Activated T-cell treated with anti-CD3 and anti-CD28 coated beads for 4 hours (primary cell): ENCODE measurements at places on chromosomes 6 and 20.

DNA sequence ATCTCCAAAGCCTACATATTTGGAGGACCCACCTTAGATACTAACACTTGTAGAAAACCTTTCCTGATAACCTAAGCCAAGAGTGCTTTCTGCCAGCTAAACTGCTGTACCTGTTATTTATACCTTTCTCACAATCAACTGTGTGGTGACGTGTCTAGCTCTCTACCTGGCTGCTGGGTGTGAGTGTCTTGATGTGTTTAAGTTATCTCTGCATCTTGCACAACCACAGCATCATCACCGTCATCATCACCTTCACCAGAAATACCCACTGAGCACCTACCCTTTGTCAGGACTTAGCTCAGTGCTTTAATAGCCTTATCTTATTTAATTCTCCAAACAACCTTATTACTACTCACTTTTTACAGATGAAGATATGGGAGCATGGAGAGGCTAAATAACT is 431.3 kb downstream of the MAFB start:
- no peak for DNase-seq

- no peak for DNase-seq
Observed at GRCh38 chr6:5121479-5121878, 36.3 kb downstream of the PPP1R3G start.

DNA sequence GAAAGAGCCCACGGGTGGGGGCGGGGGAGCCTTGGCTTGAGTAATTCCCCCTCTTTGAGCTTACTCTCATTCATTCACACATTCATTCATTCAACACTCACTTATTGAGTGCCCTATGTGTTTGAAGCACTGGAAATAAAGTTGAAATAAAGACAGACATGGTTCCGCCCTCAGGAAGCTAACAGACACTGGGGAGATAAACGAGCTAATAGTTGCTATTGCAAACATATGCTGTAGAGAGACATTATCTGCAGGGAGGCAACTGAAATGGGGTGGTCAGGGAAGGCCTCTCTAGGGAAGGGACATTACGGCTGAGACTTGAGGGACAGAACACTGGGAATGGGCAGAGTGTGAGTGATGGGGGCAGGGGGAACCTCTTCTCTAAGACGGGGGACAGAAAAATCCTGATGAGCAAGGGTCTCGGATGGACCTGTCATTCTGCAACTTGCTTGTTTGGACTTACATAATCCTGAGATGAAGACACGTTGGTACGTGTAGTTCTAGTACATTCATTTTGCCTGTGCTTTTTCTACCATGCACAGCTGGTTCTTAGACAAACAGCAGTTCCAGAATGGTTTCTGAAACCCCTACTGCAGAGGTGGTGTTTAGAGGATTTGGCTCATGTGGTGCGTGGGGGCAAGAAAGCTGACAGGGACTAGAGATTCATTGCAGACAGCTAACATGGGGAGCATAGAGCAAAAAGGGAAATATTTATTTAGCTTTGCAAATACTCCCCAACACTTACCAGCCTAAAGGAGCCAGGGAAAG is 71.1 kb upstream of the BLCAP start:
- DNase-seq: no peak

DNA sequence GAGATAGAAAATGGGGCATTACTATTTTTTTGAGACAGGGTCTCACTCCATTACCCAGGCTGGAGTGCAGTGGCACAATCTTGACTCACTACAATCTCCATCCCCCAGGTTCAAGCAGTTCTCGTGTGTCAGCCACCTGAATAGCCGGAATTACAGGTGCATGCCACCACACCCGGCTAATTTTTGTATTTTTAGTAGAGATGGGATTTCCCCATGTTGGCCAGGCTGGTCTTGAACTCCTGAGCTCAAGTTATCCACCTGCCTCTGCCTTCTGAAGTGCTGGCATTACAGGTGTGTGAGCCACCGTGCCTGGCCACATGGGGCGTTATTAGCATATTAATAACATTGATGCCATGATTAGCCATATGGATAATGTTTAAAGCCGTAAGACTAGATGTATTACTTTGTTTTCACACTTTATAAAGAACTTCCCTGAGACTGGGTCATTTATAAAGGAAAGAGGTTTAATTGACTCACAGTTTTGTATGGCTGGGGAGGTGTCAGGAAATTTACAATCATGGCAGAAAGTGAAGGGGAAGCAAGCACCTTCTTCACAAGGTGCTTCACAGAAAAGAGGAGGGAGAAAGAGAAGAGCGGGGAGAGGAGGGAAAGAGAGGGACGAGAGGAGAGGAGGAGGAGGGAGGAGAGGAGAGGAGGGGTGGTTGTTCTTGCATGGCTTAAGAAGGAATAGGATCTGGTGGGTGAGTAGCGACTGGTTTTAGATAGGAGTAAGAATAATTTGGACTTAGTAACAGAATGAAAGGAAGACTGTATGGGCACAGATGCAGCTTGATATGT is 51.9 kb downstream of the MYO6 start:
- no peak for DNase-seq

DNA sequence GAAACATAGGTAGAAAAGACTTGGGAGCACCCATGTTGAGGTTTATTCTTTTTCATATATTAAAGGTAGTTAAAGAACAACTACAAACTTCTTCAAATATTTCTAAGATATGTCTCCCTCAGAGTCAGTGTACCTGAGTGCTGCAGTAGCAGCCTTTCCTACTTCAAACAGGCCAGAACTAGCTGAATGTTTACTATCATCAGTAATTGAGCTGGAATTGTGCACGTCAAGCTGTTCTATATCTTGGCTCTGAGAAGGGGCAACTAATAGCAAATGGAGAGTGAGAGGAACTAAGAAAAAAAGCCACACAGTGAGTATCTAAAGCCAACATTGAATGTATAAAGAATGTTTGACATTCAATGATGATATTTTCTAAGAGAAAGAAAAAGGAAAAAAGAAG is 21.7 kb downstream of the MTCL3 start:
- no peak for DNase-seq

- no peak for DNase-seq
Observed at GRCh38 chr20:47544240-47544639, 42.6 kb downstream of the NCOA3 start.

DNA sequence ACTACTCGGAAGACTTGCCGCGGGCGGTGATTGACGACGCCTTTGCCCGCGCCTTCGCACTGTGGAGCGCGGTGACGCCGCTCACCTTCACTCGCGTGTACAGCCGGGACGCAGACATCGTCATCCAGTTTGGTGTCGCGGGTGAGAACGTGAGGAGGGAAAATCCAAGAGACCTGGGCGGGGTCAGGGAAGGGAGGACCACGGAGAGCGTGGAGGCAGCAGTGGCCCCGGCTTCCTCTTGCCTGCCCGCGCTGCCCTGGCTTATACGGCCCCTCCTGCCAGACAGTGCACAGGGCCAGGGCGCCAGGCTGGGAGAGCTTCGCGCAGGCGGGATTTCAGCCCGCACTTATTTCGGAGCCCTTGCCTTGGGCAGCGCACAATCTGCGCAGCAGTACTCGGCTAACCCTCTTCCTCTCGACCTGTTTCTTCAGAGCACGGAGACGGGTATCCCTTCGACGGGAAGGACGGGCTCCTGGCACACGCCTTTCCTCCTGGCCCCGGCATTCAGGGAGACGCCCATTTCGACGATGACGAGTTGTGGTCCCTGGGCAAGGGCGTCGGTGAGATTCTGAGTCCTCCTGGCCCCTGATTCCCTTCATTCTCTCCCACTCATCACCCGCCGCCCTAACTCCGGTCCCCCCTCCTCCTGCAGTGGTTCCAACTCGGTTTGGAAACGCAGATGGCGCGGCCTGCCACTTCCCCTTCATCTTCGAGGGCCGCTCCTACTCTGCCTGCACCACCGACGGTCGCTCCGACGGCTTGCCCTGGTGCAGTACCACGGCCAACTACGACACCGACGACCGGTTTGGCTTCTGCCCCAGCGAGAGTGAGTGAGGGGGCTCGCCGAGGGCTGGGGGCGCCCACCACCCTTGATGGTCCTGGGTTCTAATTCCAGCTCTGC is 2.0 kb downstream of the MMP9 start:
- DNase-seq: peak; percentile 29

GRCh38 chr6:89071036-89071435 is 9.5 kb upstream of the PNRC1 start:
- DNase-seq: no peak

GRCh38 chr6:41546475-41546865 is 289 bp downstream of the FOXP4 start:
- no peak for DNase-seq

- no peak for DNase-seq
Observed at GRCh38 chr6:37714836-37715420, 17.2 kb upstream of the MDGA1 start.

DNA sequence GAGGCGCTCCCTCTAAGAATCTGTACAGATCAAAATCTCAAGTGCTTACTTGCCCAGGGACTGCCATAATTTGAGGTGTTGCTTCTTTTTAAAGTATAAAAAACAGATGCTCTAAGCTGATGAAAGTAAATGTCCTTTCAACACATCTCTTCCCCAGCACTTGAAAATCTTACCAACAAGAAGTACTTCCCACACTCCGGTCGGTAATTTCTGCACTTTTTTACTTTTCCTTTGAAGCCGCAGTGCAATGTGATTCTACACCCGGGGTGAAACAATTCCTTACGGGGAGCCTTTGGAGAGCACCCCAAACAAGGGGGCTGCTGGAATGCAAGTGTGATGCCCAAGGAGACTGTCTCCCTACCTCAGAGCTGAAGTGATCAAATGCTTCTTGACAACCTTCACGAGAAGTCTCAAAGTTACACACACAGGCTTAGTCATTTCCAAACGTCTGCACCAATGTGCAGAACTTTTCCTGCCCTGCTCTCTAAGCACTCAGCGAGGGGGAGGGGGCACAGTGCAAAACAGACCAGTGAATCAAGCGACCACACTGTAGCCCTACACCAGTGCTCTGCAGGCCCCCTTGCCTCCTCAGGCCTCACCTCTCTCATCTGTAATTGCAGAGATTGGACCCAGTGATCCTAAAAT is 56.7 kb downstream of the ATXN1 start:
- DNase-seq: no peak

DNA sequence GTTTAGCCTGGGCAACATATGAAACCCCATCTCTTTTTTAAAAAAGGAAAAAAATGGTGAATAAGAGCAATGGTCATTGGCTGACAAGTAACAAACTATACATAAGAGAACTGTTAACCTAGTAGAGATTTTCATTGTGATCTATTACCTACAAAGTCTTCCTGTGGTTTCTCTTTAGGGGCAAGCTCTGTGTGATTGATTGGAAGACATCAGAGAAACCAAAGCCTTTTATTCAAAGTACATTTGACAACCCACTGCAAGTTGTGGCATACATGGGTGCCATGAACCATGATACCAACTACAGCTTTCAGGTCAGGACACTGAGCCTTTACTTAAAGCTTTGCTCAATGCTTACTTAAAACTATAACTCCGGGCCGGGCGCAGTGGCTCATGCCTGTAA is 19.2 kb downstream of the MGME1 start:
- no peak for DNase-seq

DNA sequence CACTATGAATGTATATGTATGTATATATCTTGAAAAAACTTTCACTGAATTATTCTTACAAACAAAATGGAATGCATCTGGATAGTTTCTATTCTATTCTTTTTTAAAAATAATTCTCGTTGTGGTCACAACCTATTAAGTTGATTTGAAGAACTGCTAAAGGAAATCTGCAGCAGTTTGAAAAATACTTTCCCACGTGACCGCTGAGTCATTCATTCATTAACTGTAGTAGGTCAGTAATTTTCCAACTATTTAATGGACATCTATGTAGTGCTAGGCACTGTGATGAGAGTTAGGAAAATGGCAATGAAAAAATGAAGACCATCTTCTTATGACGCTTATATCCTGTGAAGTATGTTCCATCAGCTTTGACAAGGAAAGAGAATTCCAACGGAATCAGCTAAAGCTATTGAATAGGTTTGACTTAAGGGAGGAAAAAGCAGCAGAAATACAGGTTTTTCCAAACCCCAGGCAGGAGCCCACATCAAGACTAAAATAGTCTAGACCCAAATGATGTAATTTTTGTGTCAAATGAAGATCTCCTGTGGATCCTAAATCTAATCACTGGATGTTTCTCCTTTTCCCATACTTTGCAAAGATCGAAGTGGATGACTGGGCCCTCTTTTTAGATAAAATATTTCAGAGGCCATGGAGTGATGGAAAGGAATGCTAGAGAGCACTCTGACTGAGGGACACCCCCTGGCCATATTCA is 4.1 kb upstream of the EFHC1 start:
- no peak for DNase-seq

- no peak for DNase-seq
Observed at GRCh38 chr20:42756991-42757390, 432.7 kb downstream of the PTPRT start.

DNA sequence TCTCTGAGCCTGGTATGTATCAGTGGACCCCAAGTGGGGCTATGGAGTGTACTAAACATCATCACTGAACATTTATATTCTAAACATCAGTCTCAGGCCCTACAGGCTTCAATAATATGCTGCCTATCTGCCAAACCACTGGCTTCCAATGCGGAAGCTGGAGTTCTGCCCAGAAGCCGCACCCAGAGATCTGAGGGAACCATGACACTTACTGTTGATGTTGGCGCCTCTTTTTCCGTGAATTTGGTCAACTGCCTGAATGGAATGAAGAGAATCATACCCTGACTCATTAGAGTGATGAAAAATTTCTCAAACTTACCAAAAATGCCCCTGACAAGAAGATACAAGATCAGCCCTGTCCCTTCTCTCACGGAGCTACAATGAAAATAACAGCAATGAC is 66.2 kb downstream of the SLC22A23 start:
- no peak for DNase-seq

DNA sequence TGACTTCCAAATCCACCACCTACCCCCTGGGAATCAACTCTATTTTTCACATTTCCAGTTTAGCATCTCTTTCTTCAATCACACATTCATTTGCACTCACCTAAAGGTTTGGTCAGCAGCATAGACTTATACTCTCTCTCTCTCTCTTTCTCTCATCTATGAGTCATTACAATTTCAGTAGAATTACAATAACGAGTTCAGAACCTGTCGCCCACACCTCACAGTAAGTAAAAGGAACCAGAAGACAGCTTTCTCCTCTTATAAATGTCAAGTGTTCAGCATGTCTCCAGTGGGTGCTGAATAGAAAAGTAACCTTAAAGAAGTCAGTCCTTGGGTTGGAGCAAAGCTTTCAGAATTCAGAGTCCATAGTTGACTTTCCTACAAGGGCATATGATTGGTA is 1.1 kb upstream of the PHACTR1 start:
- DNase-seq: no peak

- DNase-seq: no peak
Observed at GRCh38 chr20:14386726-14387125, 49.3 kb upstream of the FLRT3 start.

DNA sequence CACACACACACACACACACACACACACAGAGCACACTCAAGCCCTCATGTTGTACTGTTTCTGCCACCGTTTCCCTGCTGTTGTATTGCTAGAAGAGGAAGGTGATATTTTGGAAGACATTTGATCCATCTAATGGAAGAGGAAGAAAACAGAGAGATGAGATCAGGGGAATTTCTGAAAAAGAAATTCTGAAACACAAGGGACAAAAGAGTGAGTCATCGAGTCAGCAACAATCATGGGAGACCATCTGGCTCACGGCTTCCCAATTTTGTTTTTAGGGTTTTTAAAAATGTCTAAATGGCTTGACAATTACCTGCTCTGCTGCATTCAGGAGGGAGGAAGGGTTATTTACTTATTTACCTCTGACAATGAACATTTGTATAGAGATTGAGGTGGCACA is 22.0 kb downstream of the SOX4 start:
- DNase-seq: no peak
